ENCODE measurements at places on chromosomes 4 and X.

- DNase-seq, result no peak
Measured at GRCh38 chrX:155188786-155189185, 27.5 kb upstream of the VBP1 start.

- DNase-seq, result no peak
Measured at GRCh38 chrX:47595716-47596251, 13.5 kb downstream of the TIMP1 start.

- no peak for DNase-seq
Measured at GRCh38 chr4:138202686-138203085, 39.5 kb downstream of the SLC7A11 start.

- no peak for DNase-seq
Measured at GRCh38 chr4:113312529-113312928, 263.1 kb downstream of the ANK2 start.

DNA sequence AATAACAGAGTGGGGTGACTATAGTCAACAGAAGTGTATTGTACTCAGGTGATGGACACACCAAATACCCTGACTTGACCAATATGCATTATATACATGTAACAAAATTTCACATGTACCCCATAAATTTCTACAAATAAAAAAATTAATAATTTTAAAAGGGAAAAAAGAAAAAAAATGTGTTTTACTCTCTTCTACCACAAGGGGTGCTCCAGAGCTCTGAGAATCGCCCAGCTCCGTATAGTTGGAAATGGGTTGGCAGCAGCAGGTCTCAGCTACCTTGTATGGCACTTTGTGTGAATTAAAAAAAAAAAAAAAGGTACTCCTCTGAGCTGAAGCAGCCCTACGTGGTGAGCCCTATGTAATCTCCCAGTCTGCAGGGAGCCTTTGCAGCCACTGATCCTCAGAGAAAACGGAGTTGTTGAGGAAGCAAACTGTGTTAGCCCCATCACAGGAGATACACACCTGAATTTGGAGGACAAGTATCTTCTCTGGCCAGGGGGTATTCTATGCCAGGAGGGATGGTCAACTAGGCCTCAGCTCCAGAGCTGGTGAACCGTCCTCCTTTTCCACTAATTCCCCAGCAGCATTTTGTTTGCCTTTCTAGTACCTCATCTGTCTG is 17.2 kb upstream of the POLA1 start:
- peak; percentile 21 for DNase-seq

DNA sequence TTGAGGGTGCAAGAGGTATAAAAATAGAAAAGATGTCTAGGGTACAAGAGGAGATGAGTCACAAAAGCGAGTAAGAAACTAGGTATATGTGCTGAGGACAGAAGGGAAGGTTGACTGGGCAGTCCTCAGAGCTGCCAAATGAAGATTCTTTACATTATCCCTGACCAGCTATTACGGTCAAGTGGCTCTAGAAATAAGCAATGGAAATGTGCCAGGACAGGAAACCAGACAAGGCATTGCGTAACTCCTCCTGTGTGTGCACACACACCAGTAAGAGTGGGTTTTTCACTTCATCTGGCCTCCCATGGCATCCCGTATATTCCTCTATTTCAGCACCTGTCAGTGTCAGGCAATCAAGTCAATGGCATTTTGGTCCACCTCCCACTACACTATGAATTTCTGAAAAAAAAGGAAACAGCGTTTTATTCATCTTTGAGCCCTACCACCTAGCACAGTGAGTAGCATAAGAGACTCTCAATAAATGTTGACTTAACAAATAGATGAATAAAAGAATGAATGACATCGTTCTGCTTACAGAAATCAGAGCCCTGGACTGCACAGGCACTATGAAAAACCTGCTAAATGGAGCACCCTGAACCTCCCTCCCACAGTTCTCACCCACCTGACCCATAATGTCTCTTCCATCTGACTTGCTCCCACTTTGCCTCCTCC is 62.6 kb upstream of the KLF3 start:
- DNase-seq, result no peak

GRCh38 chr4:123743848-123744247 is 347.3 kb downstream of the SPRY1 start:
- no peak for DNase-seq

DNA sequence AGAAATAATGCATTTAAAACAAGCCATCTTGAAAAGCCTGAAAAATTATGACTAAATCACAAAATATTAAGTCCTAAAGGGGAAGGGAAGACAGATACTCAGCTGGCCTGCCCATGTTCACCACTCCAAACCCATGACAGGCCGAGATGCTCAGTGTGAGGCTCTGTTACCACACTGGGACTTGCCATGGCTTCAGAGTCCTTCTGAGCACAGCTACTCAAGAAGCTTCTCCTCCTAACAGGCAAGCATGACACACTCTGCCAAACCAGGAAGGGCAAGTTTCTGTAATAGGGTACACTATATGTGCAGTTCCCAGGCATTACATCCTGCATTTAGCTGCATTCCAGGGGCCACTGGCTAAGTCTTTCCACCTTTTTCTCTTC is 34.0 kb upstream of the CYBB start:
- no peak for DNase-seq

DNA sequence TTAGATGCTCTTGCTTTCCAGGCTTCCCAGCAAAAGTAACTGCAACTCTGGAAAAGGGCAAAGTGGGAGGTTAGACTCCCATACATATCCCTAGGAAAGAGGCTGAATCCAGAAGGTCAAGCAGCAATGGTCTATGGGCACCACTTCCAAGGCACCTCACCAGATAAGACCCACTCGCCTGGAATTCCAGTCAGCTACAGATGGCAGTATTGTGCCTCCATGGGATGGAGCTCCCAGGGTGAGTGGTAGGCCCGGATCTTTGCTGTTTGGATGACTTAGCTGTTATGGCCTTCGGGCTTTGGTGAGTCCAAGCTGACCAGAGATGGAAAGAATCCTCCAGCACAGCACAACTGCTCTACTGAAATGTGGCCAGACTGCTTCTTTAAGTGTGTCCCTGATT is 688.0 kb downstream of the PCDH19 start:
- DNase-seq, result no peak

DNA sequence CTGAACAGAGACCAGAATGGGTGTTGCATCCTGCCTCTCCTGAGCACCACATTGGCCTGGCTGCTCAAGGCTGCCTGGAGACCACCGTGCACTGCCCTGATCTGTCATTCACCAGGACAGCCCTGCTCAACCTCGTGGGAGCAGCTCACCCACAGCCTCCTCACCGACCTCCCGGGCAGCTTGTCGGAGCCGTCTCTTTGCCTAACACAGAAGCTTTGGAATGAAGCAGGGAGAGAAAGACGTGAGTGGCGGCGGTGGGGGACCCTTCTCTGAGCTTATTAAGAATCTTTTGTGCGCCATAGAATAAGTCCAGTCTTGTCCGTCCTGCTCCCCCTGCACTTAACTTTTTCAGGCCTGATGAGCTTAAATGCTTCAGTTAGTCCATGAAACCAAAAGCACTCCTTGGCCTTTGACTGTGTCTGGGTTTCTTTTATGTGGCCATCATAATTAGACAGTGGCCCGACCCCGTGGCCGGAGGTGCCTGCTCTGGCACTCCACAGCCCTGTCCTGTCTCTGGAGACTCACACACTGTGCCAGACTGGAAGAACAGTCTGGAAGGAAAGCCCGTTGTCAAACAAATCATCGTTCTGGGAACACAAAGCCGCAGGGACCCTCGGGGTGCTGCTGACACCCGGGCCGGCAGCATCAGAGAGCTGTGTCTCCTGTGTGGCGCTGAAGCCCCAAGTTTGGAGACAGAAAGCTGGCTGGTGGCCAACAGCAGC is 192.8 kb downstream of the BCOR start:
- no peak for DNase-seq

- DNase-seq, result no peak
Measured at GRCh38 chr4:41394481-41394894, 137.8 kb downstream of the UCHL1 start.

GRCh38 chr4:147122685-147123084 is 177.0 kb upstream of the TTC29 start:
- no peak for DNase-seq

- no peak for DNase-seq
Measured at GRCh38 chr4:149711593-149712365, 103.9 kb downstream of the IQCM start.

DNA sequence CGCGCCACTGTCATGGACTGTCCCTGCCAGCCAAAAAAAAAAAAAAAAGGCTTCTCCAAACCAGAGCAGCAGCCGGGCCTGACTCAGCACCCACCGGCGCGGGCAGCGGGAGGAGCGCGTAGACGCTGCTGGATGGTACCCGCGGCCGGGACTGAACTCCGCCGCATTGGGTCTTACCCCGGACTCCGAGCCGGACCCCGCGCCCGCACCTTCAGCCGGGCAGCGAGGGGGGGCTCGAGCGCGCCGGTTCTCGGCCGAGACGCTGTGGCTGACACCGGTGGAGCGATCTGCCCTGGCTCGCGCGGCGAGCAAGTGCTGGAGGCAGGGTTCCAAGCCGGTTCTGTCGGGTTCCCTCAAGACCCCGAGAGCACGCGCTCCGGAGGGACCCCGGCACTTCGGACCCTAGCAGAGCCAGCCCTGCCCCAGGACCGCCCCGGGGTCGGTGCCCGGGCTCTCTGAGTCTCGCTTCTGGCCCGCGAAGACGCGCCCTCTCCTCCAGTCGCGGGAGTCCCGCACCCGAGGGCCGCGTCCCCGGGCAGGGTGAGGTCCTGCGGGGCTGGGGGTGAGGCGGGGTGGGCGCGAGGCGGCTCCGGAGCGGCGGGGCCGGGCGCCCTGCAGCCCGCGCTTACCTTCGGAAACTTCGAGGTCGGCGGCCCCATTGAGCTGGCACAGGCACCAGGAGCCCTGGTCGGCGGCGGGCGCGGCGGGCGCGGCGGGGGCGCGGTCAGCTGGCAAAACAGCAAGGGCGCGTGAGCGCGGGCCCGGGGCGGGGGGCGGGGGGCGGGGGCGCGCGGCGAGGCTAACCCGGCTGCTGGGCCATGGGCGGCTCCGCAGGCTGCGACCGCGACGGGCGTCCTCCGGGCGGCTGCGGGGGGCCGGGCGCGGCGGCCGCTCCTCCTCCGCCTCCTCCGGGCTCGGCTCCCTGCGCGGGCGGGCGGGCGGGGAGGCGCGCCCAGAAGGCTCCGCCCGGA is 11.8 kb upstream of the MAN2B2 start:
- DNase-seq, result peak; percentile 45

- no peak for DNase-seq
Measured at GRCh38 chr4:7094916-7095315, 27.1 kb upstream of the GRPEL1 start.

- no peak for DNase-seq
Measured at GRCh38 chr4:55879224-55879623, 25.8 kb downstream of the EXOC1 start.

GRCh38 chrX:40082447-40083119 is 15.2 kb downstream of the BCOR start:
- no peak for DNase-seq

- no peak for DNase-seq
Measured at GRCh38 chr4:73801692-73802091, 34.8 kb upstream of the CXCL6 start.

GRCh38 chrX:69503228-69503781 is 821 bp upstream of the NALF2 start:
- peak; percentile 78 for DNase-seq

DNA sequence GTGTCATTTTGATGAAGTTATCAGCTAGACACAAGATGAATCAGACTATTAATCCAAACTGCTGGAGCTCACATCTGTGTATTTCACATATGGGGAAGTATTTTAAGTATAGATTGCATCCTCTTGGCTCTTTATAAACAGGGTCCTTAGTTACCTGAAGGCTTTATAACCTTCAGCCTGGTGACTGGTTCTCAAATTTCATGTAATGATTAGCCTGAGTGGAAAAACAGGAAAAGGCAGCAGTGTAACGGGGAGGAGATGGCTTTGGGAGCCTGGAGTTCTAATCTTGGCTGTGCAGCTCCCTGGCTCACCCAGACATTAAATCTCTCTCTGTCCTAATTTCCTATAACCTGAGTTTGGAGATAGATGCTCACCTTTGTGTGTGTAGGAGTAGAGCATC is 103.8 kb upstream of the HPF1 start:
- no peak for DNase-seq

DNA sequence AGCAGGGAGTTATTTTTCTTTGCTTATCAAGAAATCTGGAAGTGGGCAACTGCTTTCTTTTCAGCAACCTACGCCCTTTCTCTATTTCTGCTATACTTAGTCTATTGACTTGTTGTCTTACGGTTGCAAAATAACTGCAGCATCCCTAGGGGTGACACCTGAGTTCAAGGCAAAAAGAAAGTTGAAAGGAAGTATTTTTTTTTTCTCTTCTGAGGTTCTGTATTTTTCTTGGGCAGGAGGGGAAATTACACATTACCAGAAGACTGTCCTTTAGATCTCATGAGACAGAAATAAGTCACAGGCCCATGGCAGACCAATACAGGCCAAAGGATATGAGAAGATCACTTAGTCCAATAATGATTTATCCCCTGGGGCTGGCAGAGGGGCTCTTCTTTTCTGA is 204.7 kb upstream of the CASK start:
- no peak for DNase-seq

GRCh38 chrX:642436-643240 is 12.0 kb downstream of the SHOX start:
- no peak for DNase-seq

DNA sequence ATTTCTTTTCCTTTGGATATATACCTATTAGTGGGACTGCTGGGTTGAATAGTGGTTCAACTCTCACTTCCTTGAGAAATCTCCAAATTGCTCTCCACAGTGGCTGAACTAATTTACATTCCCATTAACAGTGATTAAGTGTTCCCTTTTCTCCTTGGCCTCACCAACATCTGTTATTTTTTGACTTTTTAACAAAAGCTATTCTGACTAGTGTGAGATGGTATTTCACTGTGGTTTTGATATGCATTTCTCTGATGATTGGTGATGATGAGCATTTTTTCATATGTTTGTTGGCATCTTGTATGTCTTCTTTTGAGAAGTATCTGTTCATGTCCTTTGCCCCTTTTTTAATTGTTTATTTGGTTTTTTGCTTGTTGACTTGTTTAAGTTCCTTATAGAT is 413.0 kb downstream of the MAPK10 start:
- no peak for DNase-seq

DNA sequence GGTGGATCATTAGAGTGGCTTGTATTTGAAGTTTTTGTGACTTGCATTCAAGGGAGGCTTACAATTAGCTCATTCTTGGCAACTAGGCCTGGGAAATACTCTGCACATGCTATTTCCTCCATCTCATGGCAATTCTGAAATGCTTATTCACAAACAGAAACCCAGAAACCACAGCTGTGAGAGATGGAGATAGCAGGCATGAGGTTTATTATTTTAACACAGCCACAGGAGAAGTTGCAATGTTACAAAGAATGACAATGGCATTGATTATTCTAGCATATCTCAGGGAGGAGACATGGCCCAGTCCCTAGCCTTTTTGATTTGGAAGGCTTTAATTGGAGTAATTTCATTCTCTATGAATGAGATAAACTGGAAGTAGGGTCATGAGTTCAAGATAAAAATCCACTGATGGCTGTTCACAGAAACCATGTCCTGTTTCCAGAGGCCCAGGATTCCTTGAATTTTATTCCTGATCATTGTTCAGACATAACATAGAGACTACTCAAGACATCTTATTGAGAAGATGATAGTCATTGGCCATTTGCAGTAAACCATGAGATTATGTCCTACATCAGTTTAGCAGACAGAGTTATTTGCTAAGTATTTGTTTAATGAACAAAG is 123.9 kb downstream of the MID1 start:
- DNase-seq, result no peak

All from NCI-H146 (cell line).